ENCODE measurements at places on chromosomes 3 and 15.

DNA sequence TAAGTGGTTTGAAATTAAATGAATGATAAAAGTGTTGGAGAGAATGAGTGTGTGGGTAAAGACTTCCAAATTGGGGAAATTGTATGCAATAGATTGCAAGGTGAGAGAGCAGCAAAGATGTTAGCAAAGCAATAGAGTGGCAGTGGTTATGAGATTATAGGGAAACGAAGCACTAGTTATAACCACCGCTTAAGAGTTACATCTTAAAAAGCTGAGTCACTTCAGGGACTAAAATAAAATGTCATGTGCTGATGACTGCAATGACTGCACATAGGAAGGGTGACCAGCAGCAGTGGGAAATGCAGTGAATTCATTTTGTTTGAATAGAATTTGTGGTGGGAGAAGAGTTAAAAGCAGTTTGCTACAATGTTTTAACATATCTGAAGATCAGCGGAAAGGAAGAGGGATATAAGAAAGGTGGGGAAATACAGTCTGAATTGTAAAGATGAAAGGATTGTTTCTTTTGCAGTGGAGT lies 127.3 kb downstream of the RAP2B start:
- no peak for DNase-seq

GRCh38 chr15:67174864-67175573 lies 79.4 kb downstream of the AAGAB start:
- no peak for DNase-seq

DNA sequence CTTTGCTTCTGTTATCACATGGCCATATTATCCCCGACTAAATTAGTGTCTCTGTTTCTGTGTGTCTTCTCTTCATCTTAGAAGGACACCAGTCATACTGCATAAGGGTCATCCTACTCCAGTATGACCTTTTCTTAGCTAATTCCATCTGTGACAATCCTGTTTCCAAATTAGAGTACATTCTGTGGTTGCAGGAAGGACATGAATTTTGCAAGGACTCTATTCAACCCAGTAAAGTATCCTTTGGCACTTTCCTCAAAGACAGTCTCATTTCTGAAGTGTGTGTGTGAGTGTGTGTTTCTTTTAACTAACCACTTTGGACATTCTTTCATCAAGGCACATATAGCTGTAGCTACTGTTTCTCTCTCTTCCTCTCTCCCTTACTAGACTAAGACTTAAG lies 15.2 kb upstream of the MME start:
- no peak for DNase-seq

DNA sequence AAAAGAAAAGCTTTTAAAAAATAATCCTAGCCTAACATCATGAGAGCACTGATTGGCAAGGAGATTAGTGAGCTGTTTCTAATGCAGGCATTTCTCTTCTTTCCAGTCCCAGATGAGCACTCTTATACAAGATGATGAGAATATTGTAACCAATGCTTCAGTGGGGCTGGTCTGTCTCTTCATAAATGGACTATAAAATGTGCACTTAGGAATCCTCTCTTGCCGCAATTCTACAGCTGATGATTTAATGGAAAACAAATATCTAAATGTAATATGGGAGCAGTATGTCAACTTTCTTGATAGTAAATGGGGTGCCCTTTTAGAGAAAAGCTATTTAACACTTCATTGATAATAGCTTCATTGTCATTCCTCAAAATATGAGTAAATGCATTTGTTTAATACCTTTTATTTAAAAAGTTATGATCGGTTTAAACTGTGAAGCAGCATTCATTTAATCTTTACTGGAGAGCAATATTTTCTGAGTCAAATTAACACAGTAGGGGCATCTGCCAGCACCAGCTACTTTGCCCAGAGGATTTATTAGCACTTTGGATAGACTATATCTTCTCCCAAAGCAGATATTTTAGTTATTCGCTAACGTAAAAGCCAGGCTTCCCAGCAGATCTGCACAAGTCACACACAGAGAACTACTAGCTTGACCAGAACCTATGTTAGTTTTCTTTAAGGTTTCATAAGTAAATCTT lies 985.9 kb downstream of the DIPK2A start:
- peak; percentile 3 for DNase-seq

DNA sequence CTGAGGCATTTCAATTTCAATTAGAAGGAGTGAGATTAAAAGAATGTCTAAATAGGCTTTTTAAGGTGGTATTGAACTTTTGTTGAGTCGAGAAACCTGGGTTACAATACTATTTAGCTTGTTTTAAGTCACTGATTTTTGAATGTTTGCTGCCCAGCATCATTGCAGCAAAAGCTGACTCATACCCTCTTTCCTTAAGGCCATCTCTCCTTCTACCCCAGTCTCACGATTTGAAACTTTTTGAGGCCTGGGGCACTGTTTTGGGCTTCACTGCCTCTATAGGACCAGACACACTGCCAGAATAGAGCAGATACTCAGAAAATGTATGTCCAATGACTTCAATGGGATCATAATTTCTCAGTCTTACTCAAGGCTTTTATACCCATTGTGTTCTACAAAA lies 319.6 kb upstream of the TGFBR2 start:
- no peak for DNase-seq

GRCh38 chr3:13764161-13764560 lies 115.7 kb downstream of the WNT7A start:
- DNase-seq, result no peak

DNA sequence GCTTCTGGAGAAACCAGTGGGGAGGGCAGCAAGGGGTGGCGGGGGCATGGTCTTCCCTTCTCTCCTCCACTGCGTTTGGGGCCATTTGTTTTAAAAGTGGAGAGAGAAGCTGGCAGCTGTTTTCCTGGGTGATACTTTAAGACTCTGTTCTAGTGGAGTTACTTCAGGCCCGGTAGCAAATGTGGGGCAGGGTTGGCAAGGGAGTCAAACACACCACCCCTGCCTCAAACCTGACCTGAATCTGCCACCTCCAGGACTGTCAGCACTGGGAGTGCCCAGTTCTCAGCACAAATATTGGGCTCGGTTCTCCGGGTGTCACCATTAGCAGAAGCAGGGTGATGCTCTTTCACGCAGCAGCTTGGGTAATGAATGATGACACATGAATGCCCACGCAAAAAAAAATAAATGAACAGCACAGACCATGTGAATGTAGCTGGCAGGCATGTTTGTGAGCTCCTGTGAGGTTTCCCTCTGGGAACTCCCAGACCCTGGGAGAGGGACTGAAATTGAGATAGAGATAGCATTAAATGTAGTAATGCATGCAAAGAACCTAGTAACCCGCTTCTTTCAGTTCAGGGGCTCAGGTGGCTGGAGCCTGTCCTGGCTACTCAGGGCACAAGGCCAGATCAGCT lies 424.0 kb downstream of the MCTP2 start:
- DNase-seq, result no peak

DNA sequence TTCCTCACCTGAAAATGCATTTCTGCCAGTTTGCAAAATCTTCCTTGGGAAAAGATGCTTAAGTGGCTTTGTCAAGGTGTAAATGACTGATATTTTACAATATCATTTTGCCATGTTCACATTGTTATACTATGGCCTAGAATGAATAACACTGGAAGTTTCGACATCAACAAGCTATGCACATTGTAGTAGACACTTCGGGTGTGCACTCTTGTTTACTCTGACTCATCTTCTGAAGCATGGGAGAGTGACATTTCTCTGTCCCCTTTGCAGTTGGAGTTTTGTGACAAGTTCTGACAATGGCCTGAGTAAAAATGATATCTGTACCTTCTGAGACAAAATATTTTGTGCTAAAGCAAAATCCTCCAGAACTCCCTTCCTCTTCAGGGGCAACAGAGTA lies 567.0 kb upstream of the RGMA start:
- no peak for DNase-seq

Measured in NCI-H187 treated with DMSO at 0.1 percent for 48 hours (cell line).